Stimulated activated CD4-positive, alpha-beta T cell treated with anti-CD3 and anti-CD28 coated beads, TNF-alpha, amount 100 ng/mL, for 24 hours (primary cell): ENCODE measurements at places on chromosomes 2 and 18.

- no peak for DNase-seq
Measured at GRCh38 chr18:35410561-35410960, 33.4 kb upstream of the ZNF396 start.

DNA sequence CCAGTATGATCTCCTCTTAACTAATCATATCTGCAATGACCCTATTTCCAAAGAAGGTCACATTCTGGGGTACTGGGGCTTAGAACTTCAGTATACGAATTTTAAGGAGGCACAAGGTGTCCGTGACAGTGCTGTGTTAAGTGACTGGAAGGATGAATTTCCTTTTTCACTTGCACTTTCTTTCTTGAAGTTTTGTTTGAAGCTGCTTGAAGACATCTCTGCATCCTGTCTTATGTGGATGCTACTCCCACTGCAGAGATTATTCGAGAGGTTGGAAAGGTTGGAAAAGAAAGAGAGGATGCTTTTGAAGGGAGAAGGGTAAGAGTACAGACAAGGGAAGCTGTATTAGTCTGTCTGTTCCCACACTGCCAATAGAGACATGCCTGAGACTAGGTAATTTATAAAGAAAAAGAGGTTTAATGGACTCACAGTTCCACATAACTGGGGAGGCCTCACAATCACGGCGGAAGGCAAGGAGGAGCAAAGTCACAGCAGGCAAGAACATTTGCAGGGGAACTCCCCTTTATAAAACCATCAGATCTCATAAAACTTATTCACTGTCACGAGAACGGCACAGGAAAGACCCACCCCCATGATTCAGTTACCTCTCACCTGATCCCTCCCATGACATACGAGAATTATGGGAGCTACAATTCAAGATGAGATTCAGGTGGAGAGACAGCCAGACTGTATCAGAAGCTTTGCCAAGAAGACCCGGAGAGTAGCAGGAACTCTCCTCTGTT lies 3.6 kb upstream of the RNF144A start:
- DNase-seq, result no peak

DNA sequence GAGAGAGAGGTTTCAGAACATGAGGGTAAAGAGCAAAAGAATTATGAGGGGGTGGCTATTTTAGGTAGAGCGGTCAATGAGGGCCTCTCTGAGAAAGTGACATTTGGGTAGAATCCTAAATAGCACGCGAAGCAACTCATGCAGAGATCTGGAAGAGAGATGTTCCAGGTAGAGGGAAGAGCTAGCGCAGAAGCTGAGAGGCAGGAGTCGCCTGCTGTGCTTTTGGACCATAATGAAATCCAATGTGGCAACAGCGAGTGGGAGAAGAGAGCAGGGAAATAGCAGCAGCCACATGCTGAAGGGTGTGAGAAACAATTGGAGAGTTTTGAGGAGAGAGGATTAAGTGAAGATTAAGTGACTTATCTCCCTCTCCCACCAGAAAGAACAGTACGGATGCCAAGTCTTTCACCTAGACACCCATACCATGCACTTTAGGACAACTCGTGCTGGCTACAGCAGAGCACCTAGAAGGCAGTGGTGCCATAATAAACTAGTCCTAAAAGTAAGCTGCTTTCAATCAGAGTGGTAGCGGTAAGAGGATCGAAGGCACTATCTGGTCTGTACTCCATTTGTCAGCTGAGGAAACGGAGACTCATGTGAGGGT lies 129.7 kb downstream of the LRP2 start:
- DNase-seq, result no peak

DNA sequence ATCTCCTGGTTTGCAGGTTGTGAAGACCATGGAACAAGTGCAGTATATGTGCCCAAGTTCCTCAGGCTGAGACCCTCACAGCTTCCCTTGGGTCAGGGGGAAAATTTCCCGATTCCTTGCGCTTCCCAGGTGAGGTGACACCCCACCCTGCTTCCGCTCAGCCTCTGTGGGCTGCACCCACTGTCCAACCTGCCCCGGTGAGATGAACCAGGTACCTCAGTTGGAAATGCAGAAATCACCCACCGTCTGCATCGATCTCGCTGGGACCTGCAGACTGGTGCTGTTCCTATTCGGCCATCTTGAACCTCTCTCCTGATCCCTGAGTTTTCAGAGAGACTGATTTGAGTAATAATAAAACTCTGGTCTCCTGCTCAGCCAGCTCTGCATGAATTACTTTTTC lies 30.6 kb downstream of the CHCHD5 start:
- DNase-seq, result no peak

DNA sequence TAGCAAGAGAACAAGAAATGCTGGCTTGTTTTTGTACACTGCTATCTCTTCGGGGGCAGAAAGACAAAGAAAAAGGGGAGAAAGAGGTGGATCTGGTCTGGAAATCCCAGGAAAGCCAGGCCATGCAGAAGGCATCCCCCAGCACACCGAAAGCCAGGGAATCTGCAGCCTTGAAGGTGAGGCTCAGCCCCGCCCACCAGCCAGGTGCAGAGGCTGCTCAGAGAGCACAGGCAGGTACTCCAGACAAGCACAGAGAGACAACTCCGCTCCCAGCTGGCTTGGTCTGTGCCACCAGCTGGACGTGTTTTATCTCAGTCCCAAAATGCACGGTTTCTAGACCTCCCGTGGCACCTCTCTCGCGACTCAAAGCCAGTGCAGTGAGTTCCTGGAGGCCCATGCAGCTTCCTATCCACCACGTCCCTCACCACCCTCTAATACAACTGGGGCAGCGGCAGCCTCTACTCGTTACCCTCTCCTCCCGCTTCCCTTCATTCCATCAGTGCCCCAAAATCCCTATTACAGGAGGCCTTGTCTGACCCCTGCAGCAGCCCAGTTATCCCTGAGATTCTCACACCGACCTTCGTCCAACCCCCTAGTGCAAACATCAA lies 62.8 kb downstream of the HDAC4 start:
- DNase-seq, result no peak

DNA sequence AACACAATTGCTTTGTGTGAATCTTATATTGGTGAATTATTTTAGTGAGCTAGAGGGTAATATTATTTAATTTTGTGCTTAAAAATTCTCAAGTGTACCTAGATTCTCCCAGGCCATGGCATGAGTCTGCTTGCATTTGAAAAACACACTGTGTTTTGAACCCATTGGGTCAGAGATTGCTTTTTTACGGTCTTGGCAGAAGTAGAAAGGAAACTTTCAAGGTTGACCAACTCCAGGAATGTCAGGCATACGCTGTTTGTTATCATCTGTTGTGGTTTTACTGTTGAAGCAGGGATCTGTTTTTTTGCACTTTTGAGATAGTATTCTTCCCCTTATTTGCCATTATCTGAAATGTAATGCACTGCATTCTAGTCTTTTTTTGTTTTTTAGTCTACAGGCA lies 377.4 kb downstream of the RPRM start:
- no peak for DNase-seq

GRCh38 chr18:9719421-9719981 lies 11.4 kb downstream of the RAB31 start:
- no peak for DNase-seq

DNA sequence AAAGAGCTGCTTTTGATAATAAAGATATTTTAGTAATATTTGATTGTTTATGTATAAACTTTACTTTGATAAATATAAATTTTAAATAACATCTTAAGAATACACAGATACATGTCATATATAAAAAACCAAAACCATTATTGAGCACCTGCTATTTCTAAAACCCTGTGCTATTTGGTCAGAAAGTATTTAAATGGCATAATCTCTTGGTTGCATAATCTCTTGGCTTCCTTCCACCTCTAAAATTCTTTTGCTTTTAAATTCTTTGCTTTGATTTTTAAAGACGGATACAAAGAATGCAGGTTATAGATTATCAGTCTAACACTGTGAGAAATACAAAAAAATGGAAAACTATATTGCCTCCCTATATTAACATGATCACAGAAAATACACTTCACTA lies 36.9 kb downstream of the ACMSD start:
- DNase-seq, result no peak

GRCh38 chr2:146982393-146982846 lies 862.4 kb upstream of the ACVR2A start:
- DNase-seq, result no peak

DNA sequence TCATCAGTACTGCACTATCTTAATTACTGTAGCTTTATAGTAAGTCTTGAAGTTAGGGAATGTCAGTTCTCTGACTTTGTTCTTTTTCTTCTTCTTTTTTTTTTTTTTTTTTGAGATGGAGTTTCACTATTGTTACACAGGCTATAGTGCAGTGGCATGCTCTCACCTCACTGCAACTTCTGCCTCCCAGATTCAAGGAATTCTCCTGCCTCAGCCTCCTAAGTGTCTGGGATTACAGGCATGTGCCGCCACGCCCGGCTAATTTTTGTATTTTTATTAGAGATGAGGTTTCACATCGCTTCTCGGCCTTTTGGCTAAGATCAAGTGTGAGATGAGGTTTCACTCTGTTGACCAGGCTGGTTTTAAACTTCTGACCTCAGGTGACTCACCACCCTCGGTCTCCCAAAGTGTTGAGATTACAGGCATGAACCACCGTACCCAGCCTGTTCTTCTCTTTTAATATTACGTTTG lies 41.9 kb upstream of the TANC1 start:
- no peak for DNase-seq

GRCh38 chr2:221443645-221444044 lies 128.5 kb downstream of the EPHA4 start:
- DNase-seq, result no peak

DNA sequence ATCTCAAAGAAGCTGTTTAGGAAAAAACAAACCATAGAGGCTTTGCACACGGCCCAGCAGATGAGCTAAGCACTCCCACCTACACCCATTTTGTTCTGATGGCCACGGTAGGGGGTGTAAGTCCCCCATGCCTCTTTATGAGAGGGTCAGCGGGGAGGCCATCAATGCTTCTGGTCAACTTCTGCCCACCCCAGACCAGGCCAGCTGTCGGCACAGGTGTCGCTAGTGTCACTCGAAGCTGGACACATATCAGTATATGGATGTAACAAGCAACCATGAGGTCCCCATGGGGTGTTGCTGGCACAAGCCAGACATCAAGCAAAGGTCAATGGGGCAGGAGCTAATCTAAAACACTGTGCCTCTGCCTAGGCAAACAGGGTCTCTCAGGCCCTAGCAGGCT lies 23.7 kb upstream of the SLC35F6 start:
- no peak for DNase-seq

DNA sequence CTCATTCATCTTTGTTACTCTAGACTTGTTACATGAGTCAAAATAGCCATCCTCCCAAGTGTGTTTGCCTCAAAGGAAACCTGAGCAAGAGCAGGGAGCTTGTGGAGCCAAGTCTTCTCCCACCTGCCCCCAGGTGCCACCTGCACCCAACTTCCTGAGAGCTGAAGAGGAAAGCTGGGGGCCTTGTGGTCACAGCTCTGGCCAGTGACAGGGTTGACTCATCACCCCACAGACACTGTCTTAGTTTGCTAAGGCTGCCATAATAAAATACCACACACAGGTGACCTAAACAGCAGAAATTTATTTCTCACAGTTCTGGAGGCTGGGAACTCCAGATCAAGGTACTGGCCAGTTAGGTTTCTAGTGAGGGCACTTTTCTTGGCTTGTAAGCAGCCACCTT lies 99.6 kb downstream of the TPGS2 start:
- DNase-seq, result no peak

DNA sequence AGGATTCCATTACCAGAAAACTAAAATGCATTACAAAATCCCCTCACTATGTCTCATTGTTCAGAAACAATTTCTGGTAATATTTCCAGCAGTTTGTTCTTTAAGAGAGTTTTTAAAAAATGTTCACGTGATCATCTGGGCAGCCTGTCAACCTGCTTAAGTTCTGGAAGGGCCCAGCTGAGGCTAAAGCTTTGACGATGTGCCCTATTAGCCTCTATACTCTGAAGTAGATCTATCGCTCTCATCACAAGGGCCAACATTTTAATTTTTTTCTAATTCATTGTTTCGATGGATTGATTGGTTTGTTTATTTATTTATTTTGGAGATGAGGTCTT lies 205.8 kb downstream of the PRKCE start:
- DNase-seq, result no peak

GRCh38 chr2:231646476-231646875 lies 53.8 kb downstream of the TEX44 start:
- DNase-seq, result no peak

DNA sequence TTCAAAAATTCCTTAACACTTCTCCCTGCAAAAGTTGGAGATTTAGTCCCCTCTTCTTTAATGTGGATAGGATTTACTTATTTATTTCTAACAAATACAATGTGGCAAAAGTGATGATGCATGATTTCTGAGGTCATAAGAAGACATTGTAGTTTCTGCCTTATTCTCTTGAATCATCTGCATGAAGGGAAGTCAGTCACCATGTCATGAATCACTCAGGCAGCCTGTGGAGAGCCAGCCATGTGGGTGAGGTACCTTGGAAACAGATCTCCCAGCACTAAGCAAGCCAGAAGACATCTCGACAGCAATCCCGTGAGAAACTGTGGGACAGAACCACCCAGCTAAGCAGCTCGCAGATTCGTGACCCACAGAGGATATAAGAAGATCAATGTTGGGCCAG lies 2.7 kb upstream of the ZC3H8 start:
- no peak for DNase-seq

- DNase-seq, result no peak
Measured at GRCh38 chr2:100835006-100835659, 15.2 kb downstream of the NPAS2 start.

DNA sequence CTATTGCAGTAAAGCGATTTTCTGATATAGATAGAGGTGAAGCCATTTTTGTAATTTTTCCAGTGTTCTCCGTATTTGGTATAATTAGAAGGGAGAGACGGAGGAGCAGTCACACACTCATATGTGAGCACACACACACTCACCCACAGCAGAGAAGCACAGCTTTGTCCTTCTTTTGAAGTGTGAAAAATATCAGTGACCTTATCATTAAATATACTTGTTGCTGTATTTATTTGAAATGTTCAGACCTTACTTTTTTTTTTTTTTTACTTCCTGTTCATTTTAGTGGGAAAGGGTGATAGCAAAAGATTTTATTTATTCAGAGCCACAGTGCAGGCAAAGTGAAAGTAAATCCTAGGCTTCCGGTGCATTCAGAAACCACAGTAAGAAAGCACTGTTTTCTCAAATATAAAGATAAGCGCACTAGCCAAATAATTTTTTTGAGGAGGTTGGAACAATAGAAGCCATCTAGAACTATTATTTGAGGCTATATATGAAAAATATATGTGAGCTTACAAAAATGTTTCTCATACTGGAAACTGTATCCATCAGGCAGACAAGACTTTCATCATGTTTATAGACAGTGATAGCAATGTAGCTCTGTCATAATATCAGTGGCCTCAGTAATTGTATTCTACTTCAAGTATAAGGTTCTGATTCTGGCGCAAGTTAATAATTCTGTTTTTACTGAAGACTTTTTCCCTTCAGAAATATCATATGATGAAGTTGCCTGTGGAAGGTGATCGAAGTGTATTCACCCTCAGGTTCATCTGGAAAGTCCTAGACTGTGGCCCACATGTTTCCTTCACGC lies 37.2 kb downstream of the TSHZ1 start:
- no peak for DNase-seq

DNA sequence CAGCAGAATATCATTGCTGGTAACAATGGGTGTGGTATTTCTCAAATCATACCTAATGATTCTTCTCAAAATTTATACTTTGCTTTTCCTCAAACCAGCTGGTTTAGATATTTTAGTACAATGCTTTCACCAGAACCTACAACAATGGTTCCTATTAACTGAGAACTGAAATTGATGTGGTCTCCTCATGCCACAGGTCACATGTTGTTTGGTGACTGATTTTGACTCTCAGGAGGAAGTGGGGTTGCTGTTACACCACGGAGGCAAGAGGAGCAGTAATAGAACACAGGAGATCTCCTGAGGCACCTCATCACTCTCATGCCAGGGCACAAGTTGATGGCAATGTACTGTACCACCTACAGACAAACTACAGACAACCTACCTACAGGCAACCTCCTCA lies 3.0 kb upstream of the CEP68 start:
- no peak for DNase-seq

- no peak for DNase-seq
Measured at GRCh38 chr18:62953663-62954062, 238.3 kb downstream of the PHLPP1 start.
